ENCODE measurements at places on chromosomes 5 and 9.
A peak's percentile ranks its signal among the peaks of the same experiment; 100 is the strongest.

DNA sequence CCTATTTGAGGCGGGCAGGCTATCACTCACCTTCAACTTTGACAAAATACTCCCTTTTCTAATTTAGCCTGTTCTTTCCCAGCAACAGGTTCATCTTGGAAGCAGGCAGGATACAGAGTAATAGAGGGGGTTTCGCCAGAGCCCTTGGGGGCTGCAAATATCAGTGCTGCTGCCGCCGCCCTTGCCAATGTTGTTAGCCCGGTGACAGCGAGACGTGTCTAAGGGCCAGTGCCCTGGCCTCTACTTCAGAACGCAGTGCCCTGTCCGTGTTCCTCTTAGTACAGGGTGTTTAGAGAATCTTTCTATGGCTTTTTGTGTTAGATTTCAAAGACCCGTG lies 703 bp downstream of the FAM120AOS start:
- DNase-seq: no peak

DNA sequence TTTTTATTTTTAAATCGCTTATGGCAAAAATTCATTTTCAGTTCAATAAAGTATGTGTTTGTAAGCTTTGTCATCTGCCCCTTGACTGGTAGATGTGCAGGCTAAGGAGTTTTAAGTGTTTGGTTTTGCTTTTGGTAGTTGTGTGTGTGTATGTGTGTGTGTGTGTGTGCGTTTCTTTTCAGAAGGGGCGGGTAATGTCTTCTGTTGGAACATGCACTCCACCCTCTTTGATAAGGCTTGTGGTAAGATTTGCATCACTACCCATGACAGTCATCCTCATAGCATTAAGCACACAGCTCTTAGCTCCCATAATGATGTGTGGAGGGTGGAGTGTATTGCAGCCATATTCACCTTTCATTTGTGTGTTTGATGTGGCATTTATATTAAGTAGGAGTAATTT lies 92.1 kb upstream of the FSD1L start:
- no peak for DNase-seq

- DNase-seq: no peak
Observed at GRCh38 chr9:30060976-30061375, 2323.5 kb upstream of the ACO1 start.

DNA sequence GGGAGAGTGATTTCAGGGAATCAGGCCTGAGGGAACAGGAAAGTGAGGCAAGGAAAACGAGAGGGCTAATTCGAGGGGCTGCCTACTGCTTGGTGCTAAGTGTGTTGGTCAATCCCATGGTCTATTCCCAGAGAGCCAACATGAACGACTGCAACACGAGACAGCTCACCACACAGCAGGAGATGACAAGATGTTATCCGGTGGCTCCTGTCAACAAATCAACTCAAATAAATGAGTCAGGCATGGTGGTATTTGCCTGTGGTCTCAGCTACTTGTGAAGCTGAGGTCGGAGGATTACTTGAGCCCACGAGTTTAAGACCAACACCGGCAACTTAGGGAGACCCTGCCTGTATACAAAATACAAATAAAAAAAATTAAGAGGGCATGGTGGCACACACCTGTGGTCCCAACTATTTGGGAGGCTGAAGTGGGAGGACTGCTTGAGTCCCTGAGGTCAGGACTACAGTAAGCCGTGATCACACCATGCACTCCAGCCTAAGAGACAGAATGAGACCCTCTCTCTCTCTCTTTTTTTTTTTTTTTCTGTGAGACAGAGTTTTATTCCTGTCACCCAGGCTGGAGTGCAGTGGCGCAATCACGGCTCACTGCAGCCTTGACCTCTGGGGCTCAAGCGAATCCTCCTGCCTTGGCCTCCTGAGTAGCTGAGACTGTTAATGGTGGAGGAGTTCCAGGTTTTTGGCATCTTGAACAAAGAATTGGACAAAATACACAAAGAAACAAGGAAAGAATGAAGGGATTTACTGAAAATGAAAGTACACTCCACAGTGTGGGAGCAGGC lies 9.0 kb upstream of the FAF2 start:
- no peak for DNase-seq

DNA sequence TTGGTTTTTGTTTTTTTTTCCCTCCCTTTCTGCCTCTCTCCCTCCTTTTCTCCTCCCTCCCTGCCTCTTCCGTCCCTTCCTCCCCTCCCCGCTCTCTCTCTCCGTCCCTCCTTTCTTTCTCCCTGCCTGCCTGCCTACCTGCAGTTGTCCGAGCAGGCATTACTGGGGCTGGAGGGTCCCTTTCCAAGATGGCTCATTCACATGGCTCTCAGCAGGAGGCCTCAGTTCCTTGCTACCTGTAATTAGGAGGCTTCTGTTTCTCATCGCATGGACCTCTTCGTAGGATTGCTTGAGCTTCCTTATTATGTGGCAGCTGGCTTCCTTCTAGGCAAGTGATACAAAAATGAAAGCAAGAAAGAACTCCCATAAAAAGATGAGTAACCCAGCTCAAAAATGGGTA lies 8.0 kb downstream of the RGS3 start:
- DNase-seq: no peak

DNA sequence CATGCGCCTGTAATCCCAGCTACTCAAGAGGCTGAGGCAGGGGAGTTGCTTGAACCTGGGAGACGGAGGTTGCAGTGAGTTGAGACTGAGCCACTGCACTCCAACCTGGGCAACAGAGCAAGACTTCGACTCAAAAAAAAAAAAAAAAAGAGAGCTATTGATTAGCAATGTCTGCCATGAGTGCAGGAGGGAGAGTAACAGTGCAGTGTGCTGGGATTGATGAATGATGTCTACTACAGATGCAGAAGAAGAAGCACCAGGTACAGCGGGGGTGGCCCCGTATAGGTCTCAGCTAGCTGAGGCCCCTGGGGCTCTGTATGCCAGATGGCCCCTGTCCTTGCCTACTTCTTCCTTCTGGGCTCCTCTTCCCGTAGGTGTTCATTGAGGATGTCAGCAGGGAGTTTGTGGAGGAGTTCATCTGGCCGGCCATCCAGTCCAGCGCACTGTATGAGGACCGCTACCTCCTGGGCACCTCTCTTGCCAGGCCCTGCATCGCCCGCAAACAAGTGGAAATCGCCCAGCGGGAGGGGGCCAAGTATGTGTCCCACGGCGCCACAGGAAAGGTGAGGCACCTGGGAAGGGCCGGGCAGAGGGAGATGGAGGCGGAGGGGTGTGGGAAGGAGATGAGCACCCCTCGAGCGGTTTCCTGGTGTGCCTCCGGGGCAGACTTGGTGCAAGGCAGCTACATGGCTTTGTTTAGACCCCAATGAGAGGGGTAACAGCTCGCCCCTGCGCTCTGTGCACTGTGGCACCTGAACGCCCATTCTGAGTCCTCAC lies 13.5 kb downstream of the ASS1 start:
- DNase-seq: no peak

DNA sequence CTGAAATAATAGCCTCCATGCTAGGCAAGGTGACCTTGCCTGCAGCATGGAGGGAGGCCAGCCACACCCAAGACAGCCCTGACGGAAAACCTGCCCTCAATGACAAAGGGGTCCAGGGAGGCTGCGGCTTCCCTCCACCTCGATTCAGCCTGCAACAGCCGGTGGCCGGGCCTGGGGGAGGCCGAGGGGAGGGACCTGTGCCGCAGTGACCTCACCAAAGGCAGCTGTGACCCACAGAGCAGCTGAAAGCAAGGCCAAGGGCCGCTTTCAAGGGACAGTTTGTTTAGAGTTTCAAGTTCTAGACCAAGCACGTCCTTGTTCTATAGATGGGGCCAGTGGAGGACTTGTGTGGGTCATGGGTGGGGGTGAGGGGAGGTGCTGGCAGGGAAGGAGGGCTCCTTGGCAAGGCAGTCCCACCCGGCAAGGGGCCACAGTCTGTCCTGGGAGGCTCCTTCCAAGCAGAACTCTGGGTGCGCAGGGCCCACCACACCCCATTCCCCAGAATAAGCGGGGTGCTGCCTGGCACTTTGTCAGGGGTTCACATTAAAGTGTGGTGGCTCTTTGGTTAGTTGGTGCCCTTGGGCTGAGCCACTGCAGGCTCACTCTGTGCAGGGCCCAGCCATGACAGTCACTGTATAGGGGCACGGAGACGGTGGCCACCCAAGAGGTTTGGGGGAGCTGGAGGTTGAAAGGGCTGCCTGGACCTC lies 226.5 kb downstream of the FANCC start:
- DNase-seq: no peak

GRCh38 chr5:94793816-94794198 lies 175.3 kb downstream of the SLF1 start:
- peak; percentile 34 for DNase-seq

DNA sequence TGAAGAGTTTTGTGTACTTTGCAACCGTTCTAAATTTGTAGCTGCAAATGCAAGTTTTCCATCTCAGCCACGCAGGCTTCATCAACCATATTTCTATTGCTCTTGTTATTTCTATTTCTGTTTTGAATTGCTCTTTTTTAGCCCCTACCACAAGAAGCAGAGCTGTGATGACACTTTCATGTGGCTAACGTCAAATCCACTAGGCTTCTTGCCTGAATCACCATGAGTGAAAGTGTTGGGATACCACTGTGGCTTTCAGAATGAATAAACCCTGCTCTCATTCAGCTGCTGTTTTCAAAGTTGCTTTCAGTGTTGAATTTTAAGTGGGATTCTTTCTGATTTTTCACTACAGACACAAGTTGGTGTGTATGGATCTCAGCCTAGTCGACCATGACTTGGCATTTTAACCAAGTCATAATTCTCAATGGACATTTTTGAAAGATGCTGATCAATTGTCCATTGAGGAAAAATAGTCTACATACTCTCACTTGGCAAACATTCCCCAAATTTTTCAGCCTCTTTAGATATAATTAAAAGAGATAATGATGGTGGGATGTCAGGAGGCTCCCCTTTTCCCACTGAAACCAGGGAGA lies 41.0 kb upstream of the MTAP start:
- no peak for DNase-seq

GRCh38 chr9:10173561-10173960 lies 439.2 kb downstream of the PTPRD start:
- DNase-seq: no peak

DNA sequence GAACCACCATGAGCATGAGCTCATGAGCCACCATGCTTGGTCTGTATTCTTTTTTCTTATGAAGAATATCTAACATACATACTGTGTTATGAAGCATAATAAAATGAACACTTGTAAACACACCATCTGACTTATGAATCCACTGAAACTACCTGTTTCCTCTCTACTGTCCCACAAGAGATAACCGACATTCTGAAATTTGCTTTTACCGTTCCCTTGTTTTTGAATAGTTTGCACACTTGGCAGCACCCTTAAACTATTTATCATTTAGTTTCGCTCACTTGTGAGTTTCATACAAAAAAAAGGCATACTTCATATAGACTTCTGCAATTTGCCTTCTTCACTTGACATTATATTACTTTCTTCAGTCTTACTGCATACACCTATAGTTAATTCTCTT lies 8.9 kb downstream of the LARS1 start:
- no peak for DNase-seq

Measured in Kasumi-1 (cell line).